ENCODE measurements at places on chromosomes 1 and 21. TPM values are rescaled to one million over a fixed set of nuclear protein-coding genes. Genes with fewer than 3 reads are reported as not detected.

TDRD10 gene
- 20.2 TPM for total RNA-seq

DNA sequence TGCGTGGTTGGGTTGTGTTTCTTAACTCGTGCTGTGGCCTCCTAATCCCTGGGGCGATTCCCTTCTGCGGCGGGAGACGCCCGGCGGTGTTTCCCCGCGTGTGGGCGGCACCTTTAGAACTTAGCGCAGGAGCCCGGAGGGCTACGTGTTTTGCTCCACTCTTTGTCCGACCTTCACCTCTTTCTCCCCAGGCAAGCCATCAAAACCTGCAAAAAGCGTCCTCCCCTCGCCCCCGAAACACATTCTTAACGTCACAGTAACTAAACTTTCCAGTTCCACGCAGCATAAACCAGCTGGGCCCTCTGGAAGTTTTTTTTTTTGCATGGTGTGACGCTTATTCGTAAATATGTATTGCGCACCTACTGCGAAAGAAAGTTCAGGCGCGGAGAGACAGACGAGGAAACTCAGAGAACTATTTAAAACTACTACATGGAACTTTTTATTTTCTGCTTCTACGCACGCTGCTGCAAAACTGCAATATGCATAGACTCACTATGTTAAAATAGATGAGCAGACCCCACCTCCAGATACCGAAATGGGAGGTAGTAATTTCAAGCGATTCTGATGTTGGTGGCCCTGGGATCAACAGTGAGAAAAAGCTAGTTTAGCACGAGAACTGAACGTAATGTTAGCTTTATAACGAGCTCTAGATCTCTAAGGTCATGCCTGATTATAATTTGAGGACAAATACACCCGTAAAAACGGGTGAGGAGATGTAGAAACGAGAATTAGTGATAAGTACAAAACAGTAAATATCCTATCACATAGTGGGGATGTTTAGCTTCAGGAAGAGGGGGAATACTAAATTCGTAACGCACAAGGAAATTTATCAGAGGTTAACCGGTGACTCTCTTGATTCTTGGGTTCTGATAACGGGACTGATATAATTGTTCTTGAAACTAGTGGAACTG is 920 bp downstream of the MTR start:
- H3K27me3 ChIP-seq: no peaks in the 10 kb centered on the region
- peak overlapping the region; percentile 93 for H3K27ac ChIP-seq
- no peak for DNase-seq
- H3K36me3 ChIP-seq: no peaks in the 10 kb centered on the region
- peak overlapping the region; percentile 99 for H3K4me3 ChIP-seq

KRTAP19-3 gene
- not detected for total RNA-seq

TSPAN1 gene
- total RNA-seq: 68.9 TPM

LIN28A gene
- not detected for total RNA-seq

MSH4 gene
- 0.65 TPM for total RNA-seq

DNA sequence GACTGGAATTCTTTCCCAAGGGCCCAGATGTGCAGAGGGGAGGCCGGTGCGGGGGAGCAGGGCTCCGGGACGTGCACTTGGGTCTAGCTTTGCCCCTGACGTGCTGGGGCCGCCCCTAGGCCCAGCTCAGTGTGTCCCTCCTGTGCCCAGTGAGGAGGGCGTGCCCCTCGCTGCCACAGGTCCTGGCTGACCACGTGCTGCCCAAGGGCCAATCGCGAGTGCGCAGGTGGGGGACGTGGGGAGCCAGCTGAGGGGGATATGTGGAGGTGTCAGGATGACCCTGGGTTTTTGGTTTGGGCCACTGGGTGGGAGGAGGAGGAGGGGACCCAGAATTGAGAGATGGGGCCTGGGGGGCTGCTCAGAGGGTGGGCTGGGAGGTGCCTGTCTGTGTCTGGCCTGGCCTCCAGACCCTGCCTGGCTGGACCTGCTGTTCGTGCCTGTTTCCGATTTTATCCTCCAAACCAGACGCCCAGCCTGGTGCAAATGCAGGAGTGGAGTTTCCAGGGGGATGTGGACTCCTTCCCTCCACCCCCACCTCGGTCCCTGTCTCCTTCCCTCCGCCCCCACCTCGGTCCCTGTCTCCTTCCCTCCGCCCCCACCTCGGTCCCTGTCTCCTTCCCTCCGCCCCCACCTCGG is 6.1 kb upstream of the RNF223 start:
- H3K27ac ChIP-seq: peak overlapping the region; percentile 76
- peak; percentile 80 for DNase-seq
- H3K36me3 ChIP-seq: no peaks in the 10 kb centered on the region
- H3K4me3 ChIP-seq: peak overlapping the region; percentile 49
- peaks cover 12% of the 10 kb centered on the region for H3K4me1 ChIP-seq

DNA sequence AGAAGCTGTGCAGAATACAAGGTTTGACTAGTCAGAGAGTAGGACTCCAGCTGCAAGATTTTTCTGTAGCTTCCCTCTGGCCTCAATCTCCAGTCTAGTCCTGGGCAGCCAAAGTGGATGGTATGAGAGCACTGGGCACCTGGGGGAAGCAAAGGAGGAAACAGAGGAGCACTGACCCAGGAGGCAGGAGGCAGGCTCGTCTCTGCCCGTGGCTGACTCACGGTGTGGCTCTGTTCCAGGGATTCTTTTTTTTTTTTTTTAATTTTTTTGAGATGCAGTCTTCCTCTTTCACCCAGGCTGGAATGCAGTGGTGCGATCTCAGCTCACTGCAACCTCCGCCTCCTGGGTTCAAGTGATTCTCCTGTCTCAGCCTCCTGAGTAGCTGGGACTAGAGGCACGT is 4.1 kb upstream of the NPPB start:
- no peak overlapping the region for H3K27ac ChIP-seq
- H3K4me3 ChIP-seq: no peak overlapping the region
- no peaks in the 10 kb centered on the region for H3K4me1 ChIP-seq
- no peaks in the 10 kb centered on the region for H3K36me3 ChIP-seq
- H3K27me3 ChIP-seq: peaks cover 41% of the 10 kb centered on the region

Data from lower lobe of right lung (tissue), 2 donors.